ENCODE measurements at places on chromosomes 12 and 14.

GRCh38 chr14:70027785-70028428 lies 148.7 kb downstream of the SMOC1 start:
- DNase-seq = peak; percentile 60

- DNase-seq = no peak
These were observed 6.2 kb upstream of the PTGER2 start for GRCh38 chr14:52307905-52308304.

DNA sequence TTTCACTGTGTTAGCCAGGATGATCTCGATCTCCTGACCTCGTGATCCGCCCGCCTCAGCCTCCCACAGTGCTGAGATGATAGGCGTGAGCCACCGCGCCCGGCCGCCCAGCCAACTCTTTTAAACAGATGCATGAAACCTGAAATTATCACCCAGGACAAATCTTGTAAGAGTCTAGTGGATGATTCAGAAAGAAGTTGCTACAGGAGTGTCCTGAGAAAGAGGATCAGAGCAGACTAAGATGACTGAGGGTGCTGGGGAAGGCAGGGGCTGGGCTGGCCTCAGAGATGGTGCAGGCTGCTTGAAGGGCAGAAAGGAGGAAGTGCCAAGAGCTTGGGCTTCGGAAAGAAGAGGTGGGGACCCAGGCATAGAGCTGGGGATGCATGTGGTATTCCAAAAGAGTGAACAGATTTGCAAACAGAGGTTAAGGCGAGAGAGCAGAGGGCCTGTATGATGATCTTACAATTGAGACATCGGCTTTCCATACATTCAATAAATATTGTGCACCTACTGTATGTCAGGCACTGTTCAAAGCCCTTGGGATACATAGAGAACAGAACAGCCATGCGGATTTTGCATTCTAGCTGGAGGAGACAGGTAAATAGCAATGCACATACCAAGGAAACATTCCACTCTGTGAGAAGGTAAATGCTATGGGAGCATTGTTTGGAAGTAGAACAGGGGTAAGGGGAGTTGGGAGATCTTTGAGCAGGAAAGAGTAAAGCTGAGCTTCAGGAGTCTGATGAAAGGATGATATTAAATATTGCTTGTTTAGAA lies 7.4 kb upstream of the CD9 start:
- DNase-seq = no peak

DNA sequence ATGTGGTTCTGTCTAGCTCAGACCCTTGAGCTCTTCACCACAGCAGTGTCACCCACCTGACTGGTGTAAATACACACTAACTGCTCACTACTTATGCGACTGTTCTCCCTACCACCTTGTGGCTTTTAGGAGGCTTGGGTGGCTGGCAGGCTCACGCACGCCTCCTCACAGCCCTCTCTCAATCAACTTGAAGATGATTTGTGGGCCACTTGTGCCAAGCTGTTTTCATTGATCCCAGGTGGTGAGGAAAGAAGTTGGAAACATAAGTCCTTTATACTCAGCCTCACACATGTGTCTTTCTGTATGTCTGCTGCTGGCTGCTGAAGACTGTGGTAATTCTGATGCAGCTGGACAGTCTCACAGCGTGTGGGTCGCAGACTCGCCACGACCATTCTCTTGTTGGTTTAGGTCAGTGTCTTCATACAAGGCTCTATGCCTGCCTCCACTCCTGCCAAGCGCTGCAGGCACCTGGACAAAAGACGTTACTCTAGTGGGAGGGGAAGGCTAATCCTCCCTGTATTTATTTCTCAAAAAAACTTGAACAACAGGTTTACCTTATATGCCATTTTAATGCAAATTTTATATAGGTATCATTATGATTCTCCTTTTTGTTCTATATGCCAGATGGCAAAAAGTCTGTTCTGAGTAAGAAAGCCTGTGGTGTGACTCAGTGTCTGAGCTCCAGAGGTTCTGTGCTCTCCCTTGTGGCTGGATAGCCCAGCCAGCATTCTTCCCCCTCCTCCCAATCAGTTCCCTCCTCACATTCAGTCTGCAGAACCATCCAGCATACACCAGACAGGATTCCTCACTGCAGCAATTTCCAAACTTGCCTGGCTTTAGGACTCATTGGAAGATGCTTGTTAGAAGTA lies 115.6 kb downstream of the DIP2B start:
- no peak for DNase-seq

DNA sequence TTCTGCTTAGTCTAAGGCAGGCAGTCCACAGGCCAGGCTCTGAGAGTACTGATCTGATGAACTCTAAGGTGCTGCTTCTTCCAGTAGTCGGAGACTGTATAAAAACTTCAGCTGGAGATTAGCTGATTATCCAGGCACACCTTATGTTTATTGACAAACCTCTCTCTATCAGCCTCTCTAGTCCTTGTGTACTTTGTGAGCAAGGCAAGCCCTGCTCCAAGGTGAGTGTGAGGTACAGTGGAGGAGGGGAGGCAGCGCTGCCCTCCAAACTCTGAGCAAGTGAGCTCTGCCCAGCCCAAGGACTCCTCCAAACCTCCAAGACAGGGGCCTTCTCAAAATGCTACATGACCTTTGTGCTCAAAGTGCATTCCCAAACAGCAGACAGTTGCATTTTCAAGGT lies 95.9 kb upstream of the CDKN3 start:
- no peak for DNase-seq

- DNase-seq = no peak
These were observed 1666.7 kb upstream of the FLRT2 start for GRCh38 chr14:83863042-83863774.

DNA sequence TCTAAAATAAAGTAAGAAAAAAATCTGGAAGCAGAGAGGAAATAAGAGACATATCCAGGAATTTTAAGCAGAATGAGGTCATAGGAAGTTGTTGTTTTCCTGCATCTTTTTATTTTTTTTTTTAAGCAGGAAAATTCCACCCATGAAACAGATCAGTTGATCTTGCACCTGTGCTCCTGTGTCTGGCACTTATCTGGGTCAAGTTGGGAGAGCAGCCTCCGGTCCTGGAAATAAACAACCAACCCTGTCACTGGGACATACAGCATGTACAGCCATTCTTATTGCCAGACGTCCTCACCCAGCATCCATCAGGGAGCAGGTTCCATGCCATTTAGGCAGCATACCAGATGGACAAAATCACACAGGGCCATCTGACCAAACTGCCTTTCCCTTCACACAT lies 266.0 kb upstream of the BTG1 start:
- DNase-seq = no peak

DNA sequence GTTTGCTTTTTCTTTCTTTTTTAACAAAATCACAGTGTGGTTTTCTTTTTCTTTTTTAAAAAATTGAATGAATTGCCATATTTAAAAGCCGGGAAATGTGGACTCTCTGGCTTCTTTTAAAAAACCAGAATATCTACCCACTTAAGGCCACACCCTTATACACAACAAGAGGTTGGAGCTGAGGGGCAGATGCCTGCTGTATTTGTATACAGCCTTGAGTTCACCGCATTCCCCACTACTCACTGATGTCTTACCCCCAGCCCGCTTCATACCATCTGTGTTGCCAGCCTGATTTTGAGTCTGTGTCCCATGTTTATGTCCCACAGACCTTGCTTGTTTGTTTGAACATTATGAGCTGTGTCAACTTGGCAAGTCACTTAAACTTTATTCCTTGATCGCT lies 14.3 kb downstream of the JDP2 start:
- DNase-seq = no peak

- no peak for DNase-seq
These were observed 64.4 kb downstream of the ARF6 start for GRCh38 chr14:49957089-49957852.

GRCh38 chr14:66708267-66708666 lies 200.3 kb downstream of the GPHN start:
- DNase-seq = no peak

DNA sequence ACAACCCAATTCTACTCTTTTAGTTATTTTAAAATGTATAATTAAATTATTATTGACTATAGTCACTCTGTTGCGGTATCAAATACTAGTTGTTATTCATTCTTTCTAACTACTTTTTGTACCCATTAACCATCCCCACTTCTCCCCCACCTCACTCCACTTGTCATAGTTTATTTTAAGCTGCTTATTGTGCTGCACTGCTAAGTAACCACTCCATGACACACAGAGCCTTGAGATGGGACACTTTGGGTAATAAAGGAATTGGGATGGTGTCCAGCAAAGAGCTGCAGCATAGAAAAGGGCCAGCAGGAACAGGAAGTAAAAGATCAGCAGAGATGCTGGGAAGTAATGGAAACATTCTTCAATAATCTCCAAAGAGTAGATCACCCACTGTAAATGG lies 123.0 kb downstream of the RPS29 start:
- no peak for DNase-seq

DNA sequence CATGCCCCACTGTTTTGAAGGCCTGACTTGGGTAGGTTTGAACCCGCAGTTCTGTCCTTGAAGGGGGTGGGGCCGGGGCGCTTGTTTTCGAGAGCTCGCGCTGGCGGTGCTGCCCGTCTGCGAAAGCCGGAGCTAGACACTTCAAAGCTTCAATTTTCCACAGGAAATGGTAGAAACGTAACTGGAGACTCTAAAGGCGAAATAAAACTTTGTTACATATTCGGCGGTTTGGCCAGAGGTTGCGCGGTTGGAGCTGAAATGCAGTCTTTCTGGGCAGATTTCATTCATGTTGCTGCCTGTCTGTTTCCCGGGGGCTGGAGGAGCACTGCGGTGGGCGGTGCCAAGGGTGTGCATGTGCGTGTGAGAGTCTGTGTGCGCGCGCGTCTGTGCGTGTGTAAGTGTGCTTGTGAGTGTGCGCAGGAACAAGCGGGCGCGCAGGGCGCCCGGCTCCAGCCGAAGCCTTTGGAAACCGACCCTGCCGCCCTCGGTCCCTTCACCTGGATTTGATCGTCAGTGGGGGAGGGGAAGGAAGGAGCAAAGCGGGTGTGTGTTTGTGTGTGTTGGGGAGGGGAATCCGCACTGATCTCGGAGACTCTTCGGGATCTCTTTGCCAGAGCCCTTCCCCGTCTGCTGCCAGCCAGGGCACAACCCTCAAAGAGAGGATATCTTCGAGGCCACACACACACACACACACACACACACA lies 227.7 kb upstream of the CRY1 start:
- DNase-seq = no peak

DNA sequence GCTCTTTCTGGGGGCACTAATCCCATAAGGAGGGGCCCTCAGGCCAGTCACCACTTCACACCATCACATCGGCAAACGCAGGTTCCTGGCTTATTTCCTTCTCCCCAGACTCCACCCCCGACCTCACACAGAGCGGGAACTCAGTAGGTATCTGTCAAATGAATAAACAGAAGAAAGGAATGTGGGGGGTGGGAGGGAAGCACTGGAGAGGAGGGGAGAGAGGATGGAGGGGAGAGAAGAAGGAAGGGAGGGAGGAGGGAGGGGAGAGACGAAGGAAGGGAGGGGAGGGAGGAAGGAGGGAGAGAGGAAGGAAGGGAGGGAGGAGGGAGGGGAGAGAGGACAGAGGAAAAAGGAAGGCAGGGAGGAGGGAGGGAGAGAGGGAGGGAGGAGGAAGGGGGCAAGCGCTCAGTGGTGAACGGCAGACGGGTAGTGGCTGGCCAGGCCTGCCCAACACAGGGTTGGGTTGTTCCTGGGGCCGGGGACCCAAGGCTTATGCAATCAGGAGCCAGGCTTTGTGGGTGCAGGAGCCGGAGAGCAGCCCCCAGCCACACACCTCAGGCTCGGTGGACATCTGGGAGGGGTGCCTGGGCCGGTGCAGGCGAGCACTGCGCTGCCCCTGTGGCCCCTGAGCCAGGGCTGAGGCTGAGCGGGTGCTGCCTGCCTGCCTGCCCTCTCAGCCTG lies 52.6 kb upstream of the FBRSL1 start:
- DNase-seq = no peak

- DNase-seq = no peak
These were observed 73.4 kb downstream of the GSC start for GRCh38 chr14:94696518-94696917.

- DNase-seq = no peak
These were observed 539.0 kb downstream of the VRK1 start for GRCh38 chr14:97336179-97336578.

GRCh38 chr14:100077441-100077840 lies 12.2 kb downstream of the EVL start:
- DNase-seq = no peak

DNA sequence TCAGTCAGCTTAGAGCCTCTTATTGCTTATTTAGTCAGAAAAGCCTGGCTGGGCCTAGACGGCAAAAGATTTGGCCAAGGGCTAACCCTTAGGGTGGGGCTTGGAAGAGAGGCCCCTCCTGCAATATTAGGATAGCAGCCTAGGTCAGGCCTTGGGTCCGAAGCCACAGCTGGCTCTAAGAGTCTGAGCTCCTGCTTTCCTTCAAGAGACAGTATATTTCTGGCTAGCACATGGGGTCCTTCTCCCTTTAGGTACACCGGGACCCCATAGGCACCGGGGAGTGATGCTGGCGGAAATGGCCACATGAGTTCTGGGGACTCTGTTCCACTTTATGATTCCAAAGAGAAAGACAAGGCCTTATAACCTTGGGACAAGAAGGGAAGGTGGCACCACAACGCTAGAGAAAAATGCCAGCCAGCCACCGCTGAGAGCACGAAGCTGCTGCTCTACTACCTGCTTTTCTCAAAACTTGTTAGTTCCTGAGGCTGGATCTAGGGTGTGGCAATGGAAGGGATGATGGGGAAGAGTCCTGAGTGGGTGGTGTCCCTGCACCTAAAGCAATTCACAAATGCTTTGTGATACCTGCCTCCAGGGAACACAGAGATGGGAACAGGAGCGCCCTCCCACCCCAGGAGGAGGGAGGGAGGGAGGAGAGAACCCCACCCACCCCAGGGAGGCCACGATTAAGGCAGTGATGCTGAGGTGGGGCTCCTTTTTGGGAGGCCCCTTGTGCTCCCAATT lies 3.1 kb upstream of the AVIL start:
- no peak for DNase-seq

DNA sequence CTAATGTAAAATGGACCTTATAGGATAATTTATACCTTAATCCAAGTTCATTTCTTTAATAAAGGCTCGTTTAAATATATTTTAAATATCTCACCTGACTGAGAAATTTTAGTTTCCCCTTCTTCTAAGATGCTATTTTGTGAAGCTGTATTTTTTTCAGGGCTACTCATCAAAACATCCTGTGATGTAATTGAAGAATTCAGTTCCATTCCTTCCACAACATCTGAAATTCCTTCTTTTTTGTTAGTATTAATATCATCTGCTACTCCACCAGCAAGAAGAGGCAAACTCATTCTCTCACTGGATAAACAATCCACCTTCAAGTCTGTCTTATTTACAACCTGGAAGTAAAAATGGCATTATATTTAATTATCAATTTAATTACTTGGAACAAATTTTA lies 22.5 kb downstream of the LGALS3 start:
- no peak for DNase-seq

GRCh38 chr14:42323426-42323825 lies 716.8 kb downstream of the LRFN5 start:
- DNase-seq = no peak

DNA sequence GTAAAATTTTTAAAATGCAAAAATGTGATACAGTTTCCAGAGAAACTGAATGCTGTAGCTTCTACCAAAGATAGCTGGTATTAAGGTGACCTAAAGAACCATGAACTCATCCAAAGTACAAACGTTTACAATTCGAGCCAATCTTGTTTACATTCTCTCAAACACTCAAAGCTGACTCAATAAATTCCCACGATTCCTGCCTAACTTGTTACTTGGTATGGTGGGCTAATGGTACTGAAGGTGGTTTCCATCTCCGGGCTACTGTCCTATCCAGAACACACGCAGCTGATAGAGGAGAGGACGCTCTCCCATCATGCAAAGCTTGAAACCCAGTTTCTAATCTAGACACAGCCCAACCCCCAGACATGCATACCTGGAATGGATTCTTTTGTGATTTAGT lies 31.5 kb downstream of the RAD9B start:
- no peak for DNase-seq

GRCh38 chr14:88003425-88003824 lies 1.5 kb upstream of the GPR65 start:
- no peak for DNase-seq

GRCh38 chr12:3553681-3554370 lies 62.8 kb downstream of the PRMT8 start:
- no peak for DNase-seq

All from posterior cingulate gyrus (tissue), 11 donors.